ENCODE measurements at places on chromosomes 3 and 15.

GRCh38 chr3:194075088-194075615 lies 60.8 kb upstream of the HES1 start:
- no peak for DNase-seq

DNA sequence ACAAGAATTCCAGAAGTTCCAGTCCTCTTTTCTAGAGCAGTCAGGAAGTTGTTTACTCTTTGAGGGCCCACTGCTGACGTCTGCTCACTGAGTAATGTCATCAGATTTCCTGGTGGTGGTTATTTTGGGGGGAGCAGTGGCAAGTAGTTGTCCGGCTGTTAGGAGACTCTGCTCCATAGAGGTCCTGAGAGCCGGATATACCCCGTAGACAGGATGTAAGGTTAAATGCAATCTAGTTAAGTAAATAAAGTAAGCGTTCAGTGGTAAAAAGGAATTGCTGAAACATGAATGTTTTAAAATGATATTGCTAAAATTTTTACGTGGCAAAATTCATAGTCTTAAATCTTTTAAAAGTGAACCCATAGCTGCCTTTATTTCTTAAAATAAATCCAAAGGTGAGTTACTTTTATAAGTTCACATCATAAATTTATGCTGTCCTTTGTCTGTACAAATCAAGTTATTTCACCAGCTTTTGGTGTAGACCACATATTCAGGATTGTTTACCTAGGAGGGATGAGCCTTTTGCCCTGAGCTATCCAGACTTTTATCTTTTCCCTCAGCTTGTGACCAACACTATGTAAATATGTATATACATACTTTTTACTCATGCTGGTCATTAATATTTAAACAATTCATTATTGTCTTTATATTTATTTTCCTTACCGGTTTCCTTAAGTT lies 65.8 kb downstream of the PDE8A start:
- DNase-seq, result peak; percentile 65

GRCh38 chr3:157384031-157384430 lies 52.6 kb upstream of the PTX3 start:
- no peak for DNase-seq

- no peak for DNase-seq
These were observed 17.2 kb downstream of the ARRDC4 start for GRCh38 chr15:97977734-97978133.

- no peak for DNase-seq
These were observed 4.7 kb upstream of the COPB2 start for GRCh38 chr3:139394116-139394515.

- no peak for DNase-seq
These were observed 46.7 kb upstream of the ABHD2 start for GRCh38 chr15:89041507-89041906.

DNA sequence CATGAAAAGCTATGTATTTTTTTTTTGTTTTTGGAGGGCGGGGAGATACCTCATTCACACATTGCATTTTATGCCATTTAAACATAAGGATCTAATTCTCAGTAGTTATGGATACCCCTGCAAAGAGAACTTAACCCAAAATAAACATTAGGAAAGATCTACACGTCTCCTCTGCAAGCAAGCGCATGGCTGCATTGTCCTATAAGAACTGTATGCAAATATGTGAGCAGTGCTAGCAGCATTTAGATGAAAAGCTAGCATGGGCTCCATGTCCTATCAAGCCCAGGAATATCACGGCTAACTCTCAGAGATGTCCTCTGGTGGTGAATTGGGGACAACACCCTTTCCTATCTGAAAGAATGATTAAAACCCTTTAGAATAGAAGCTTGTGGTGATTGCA lies 292.8 kb downstream of the MEX3B start:
- no peak for DNase-seq

All from trophoblast cell (in vitro differentiated cells and primary cell).